ENCODE measurements at places on chromosomes 2 and 18.

- DNase-seq = no peak
Measured at GRCh38 chr18:49495076-49495475, 8.0 kb upstream of the C18orf32 start.

DNA sequence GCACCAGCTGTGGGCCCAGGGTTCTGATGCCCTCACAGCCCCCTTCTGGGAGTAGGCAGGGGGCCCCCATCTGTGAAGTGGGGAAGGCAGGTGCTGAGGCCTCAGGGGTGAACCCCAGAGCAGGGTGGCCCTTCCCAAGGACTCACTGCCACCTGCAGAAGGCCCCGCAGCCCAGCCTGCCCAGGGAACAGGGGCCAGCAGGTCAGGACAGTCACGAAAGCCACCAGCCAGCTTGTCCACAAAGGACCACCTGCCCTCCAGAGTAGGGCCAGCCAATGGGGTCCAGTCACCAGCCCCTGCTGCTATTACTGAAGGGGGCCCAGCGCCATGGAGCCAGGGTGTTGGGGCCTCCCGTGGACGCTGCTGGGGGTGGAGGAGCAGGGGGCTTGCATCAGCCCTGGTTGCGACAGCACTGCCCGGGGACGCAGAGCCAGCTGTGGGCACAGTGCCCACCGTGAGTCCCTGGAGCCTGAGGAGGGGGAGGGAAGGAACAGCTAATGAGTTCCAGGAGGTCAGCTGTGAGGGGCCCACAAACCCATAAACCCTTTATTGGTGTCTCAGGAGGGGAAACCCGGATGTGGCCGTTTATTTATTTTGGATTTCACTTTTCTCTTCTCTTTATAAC lies 11.5 kb upstream of the SNED1 start:
- DNase-seq = no peak

DNA sequence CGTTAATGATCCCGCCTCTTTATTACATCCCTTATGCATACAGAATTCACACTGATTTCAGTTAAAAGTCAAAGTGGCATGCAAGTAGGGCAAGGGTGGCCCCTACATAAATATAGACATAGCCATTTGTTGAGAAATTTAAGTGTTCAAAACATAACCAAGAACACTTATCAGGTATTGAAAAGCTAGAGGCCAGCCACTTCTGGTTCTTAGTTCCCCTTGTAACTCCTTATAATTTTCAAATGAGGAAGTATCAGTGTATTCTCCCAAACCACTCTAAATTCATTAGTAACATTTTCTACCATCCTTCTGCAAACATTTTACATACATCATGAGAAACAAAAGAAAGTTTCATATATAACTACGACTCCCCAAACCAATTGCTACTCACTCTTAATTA lies 5.8 kb upstream of the ARL5A start:
- no peak for DNase-seq

DNA sequence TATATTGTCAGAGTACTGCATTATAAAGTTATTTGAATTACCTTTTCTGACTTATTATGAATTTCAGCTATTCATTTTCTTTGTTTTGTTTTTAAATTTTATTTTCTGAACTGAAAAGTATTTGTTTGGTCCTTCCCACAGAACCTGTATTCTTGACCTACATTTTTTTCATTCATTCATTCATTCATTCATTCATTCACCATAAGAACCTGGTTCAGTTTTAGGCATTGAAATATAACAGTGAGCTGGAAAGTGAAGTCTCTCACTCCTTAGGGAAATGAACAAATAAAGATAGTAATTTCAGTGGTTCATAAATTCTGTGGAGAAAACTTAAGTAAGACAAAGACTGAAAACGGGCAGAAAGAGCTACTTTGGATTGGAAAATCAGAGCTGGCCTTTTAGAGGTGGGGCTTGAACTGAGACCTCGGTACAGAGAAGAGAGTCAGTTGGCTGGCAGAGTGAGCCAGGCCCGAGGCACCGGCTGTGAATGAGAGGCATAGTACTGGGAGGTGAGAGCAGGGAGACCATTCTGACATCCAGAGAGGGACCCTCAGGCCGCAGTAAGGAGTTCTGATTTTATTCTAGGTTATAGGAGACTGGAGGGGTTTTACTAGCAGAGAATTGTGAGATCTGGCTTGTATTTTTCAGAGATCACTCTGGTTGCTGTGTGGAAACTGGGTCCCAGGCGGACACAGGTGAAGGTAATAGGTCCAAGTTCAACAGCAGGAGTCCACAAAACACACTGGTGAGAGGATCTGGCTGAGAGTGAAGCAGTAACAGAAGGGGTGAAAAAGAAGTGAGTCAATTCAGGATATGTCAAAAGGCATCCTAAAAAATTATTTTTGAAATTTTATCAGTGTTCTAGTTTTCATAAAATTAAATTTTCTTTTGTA lies 75.8 kb upstream of the FN1 start:
- DNase-seq = no peak

GRCh38 chr2:48424866-48425265 lies 105.1 kb upstream of the STON1 start:
- no peak for DNase-seq

- no peak for DNase-seq
Measured at GRCh38 chr18:26438980-26439379, 109.4 kb downstream of the KCTD1 start.

DNA sequence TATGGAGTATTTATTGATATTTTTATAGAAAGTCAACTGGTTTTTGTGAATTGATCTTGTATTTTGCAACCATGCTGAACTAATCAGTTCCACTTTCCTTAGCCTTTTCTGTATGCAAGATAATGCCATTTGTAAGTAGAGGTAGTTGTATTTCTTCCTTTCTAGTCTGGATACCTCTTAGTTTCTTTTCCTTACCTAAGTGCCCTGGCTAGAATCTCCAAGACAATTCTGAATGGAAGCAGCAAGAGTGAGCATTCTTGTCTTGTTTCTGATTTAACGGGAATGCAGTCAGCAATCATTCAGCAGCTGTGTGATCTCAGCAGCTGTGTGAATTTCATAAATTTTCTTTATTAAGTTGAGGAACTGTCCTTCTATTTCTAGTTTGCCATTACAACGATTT lies 73.4 kb downstream of the NRXN1 start:
- DNase-seq = no peak

GRCh38 chr18:75041586-75041985 lies 167.4 kb downstream of the PTGR3 start:
- no peak for DNase-seq

- no peak for DNase-seq
Measured at GRCh38 chr18:79916546-79917168, 34.8 kb downstream of the SLC66A2 start.

- DNase-seq = no peak
Measured at GRCh38 chr18:62586781-62587487, 64.1 kb downstream of the ZCCHC2 start.

All from C1 segment of cervical spinal cord (tissue), 14 donors.